ENCODE measurements at places on chromosomes 2 and 18.

- DNase-seq: no peak
Observed at GRCh38 chr18:9735879-9736278, 27.8 kb downstream of the RAB31 start.

- peak; percentile 43 for DNase-seq
Observed at GRCh38 chr2:207330912-207331311, 165.2 kb upstream of the KLF7 start.

GRCh38 chr2:221771297-221771696, 199.2 kb upstream of the EPHA4 start:
- no peak for DNase-seq

- DNase-seq: no peak
Observed at GRCh38 chr2:158004126-158004764, 97.4 kb upstream of the UPP2 start.

GRCh38 chr18:10949655-10950054, 199.7 kb downstream of the PIEZO2 start:
- no peak for DNase-seq

- no peak for DNase-seq
Observed at GRCh38 chr2:650343-651310, 26.6 kb downstream of the TMEM18 start.

DNA sequence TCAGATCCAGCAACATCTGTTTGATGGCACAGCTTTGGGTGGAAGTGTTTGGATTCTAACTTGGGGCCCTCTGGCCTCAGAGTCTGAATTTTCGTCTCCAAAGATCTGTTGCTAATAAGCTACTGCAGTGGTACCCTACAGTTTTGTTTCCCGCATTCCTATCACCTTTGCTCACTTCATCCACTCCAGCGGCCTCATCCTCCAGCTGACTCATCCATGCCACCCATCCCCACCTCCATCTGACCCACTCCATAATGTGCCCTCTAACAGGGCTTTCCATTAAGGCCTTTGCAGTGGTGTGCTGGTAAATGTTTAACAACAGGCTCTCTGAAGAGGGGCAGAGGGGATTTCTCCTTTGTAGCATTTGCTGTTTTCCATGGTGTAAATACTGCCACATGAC, 225.5 kb downstream of the TGIF1 start:
- DNase-seq: no peak

DNA sequence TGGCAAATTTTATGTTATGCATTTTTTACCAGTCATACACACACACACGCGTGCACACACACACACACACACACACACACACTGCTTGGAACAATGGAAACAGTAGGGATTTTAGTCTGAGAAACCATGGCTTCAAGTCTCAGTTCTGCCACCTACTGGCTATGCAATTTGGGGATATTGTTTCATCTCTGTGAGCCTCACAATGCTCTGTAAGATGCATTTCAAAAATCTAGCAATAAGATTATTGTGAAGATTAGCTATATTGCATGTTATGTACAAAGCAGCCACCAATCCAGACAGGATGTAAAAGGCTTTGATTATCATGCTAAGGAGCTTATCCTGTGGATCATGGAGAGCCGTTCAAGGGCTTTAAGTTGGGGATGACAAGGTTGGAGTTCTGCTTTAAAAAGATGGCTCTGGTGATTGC, 401.4 kb downstream of the NBAS start:
- peak; percentile 26 for DNase-seq

GRCh38 chr2:102376052-102376591, 20.5 kb downstream of the IL18R1 start:
- DNase-seq: no peak

DNA sequence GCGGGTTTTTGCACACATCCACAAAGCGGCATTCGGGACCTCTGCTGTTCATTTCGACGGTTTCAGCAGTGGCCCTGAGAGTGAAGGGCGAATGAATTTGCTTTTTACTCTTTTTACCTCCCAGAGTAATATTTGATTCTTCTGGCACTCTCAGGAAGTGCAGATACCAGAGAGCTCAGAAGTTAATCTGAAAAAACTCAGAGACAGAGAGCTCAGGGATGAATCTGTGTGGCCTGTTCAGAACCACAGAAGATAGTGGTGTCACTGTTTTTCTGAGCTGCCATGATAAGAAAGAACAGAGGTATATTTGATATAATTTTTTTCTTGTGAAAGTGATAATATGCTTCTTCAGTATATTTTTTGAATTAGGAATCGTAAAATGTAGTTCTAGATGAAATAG, 129.3 kb downstream of the MBP start:
- DNase-seq: no peak

- no peak for DNase-seq
Observed at GRCh38 chr2:217849154-217849975, 153.4 kb downstream of the TNS1 start.

DNA sequence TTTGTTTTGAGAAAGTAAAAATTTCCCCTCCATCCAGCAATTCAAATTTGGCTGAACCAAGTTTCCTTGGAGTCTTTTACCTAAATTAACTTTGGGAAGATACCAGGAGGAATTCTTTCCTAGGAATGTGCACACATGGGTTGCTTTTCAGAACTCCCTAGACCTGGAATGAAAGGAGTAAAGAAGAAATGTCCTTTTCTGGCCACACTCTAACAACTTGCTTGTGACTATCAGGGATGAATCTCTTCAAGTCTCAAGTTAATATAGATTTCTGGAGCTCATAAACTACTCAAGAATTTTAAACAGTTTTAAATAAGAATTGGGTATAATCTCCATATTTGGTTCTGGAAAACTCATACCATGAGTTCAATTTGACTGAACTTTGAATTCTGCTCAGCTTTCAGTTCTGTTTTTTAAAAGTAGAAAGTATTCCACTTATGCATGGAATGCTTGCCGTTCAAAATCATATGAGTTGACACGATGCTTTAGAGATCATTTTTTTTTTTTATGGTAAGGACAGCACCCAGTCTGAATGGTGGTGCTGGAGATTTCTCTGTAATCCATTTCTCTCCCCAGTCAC, 7.7 kb downstream of the RASGRP3 start:
- no peak for DNase-seq

GRCh38 chr2:110741491-110741980, 9.2 kb downstream of the ACOXL start:
- DNase-seq: no peak

- no peak for DNase-seq
Observed at GRCh38 chr2:134174711-134175110, 79.2 kb upstream of the MGAT5 start.

GRCh38 chr2:66948234-66948633, 448.9 kb upstream of the ETAA1 start:
- DNase-seq: no peak

GRCh38 chr18:10926621-10927161, 222.7 kb downstream of the PIEZO2 start:
- DNase-seq: peak; percentile 42

DNA sequence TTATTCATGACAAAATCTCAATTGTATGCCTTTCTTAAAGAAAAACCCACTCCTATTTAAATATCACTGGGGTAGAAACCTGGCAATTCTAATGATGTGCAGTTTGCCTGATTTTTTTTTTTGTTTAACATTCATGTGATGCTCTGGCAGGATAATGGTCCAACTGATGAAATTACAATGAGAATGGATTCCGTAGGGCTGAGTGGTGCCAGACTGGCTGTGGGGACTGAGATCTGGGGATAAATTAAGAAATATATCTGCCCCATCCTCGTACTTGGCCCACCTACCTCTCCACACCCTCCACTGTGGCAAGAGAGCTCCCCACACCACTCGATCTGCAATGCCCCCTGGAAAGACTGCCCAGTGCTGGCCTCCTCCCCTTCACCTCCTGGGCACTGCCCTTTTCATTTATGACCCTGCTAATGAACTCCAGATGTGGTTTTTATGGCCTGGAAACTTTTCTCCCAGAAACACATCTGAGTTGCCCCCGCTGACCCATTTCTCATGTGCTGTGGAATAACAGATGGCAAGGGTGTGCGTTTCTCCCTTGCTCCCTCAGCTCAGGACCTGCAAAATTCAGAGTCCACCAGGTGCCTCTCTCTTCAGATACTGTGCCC, 33.0 kb upstream of the RPL37A start:
- DNase-seq: no peak

- no peak for DNase-seq
Observed at GRCh38 chr2:127737892-127738291, 36.6 kb downstream of the SFT2D3 start.

- no peak for DNase-seq
Observed at GRCh38 chr2:191174442-191174841, 23.6 kb upstream of the STAT4 start.

DNA sequence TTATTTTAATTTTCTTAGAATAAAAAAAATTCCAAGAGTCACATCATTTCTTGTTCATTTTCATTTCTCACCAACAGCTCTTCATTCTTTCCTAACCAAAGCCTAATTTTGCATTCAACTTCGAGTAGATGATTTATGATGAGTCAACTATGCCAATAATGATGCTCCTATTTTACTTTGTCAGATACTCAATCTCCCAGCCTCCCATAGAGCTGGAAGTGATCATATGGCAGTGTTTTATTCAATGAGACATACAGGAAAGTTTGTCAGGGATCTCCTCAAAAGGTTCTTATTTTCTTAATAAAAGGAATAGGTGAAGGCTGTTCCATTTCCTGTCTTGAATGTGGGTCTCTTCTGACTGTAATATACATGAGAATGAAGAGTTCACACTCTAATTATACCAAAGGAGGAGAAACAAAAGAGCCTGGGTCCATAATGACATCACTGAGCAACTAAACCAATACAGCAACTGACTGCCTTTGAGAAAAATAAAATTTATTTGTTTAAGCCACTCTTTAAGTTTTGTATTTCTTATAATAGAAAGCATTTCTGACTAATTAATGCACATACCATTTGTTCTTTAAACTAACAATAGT, 231.2 kb upstream of the CYP26B1 start:
- DNase-seq: no peak

GRCh38 chr2:160141912-160142311, 58.2 kb downstream of the ITGB6 start:
- DNase-seq: no peak

DNA sequence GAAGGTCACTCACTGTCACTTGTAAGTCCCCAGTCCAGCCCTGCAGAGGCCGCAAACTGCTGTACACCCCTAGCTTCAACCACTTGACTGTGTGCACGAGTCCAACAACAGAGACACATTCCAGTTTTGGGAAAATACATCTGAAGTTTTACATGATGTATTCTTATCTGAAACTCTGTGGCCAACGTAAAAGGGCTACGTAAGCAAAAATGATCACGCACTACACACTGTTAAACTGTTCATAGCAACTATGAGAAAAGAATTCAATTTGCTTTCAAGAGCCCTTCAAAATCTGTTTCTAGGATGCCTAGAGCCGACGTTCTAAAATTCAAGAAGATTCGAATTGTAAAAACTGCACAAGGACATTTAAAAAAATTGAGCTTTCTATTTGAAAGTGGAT, 26.0 kb downstream of the EDAR start:
- DNase-seq: no peak

GRCh38 chr2:149860276-149860921, 272.8 kb upstream of the MMADHC start:
- DNase-seq: no peak

- no peak for DNase-seq
Observed at GRCh38 chr2:205145888-205146287, 536.4 kb upstream of the NRP2 start.

All from GM20000 (cell line).